Fibroblast of villous mesenchyme (primary cell): ENCODE measurements at places on chromosomes 7 and 10. TPM values are rescaled to one million over a fixed set of nuclear protein-coding genes. Genes with fewer than 3 reads are reported as not detected.

Gene SCART1
- total RNA-seq = 2.6 and 4.2 TPM in 2 replicates

Gene MMD2
- not detected in 2 replicates for total RNA-seq

Gene HYAL4
- under 0.01 and 0.64 TPM in 2 replicates for total RNA-seq

Gene CALHM3
- total RNA-seq = under 0.01 TPM in 2 replicates

Gene CNOT4
- total RNA-seq = 10.3 and 16.4 TPM in 2 replicates

Gene AKR1E2
- 7.7 and 9.1 TPM in 2 replicates for total RNA-seq

Gene HOXA9
- total RNA-seq = 17.1 and 20.3 TPM in 2 replicates

Gene ADCY1
- under 0.01 and 0.32 TPM in 2 replicates for total RNA-seq

Gene STARD3NL
- 58.6 and 99.3 TPM in 2 replicates for total RNA-seq

Gene OR2A1
- total RNA-seq = under 0.01 TPM in 2 replicates

Gene AGMO
- not detected in 2 replicates for total RNA-seq

Gene ZNF804B
- under 0.01 TPM in 1 of 2 replicates, not detected in the other for total RNA-seq

Gene RHOBTB1
- 26.8 and 42.2 TPM in 2 replicates for total RNA-seq

Gene ATP6V0A4
- under 0.01 TPM in 1 of 2 replicates, not detected in the other for total RNA-seq

Gene PRXL2A
- 79.0 and 80.5 TPM in 2 replicates for total RNA-seq

Gene MAP3K8
- 14.2 and 31.1 TPM in 2 replicates for total RNA-seq

Gene SPDYE6
- total RNA-seq = not detected in 2 replicates

Gene CPN1
- total RNA-seq = not detected in 2 replicates

Gene CALML5
- total RNA-seq = not detected in 2 replicates

Gene ZNF33B
- 6.1 and 7.8 TPM in 2 replicates for total RNA-seq

Gene HOXA3
- total RNA-seq = 9.3 and 11.7 TPM in 2 replicates

Gene PPP1R9A
- under 0.01 TPM in 2 replicates for total RNA-seq

Gene LRIT2
- total RNA-seq = not detected in 2 replicates

Gene CYP3A7
- not detected in 2 replicates for total RNA-seq

Gene SEMA3D
- total RNA-seq = 3.0 and 4.8 TPM in 2 replicates

Gene OPN1SW
- total RNA-seq = not detected in 2 replicates

Gene CCL24
- not detected in 2 replicates for total RNA-seq

Gene UBE3C
- total RNA-seq = 92.8 and 150 TPM in 2 replicates

Gene ADRB1
- total RNA-seq = not detected in 2 replicates

Gene CACNA2D1
- total RNA-seq = 63.5 and 63.8 TPM in 2 replicates

Gene TRIL
- under 0.01 and 1.9 TPM in 2 replicates for total RNA-seq

Gene CRYGN
- total RNA-seq = under 0.01 TPM in 1 of 2 replicates, not detected in the other

Gene SLC37A3
- 62.2 and 79.0 TPM in 2 replicates for total RNA-seq

Gene MSS51
- total RNA-seq = 1.3 TPM in 2 replicates

Gene ANXA8
- 3.9 and 7.4 TPM in 2 replicates for total RNA-seq

Gene MMP21
- not detected in 2 replicates for total RNA-seq

Gene MAT1A
- total RNA-seq = not detected in 2 replicates

Gene AHR
- 28.7 and 35.4 TPM in 2 replicates for total RNA-seq

Gene ZNF138
- 3.2 and 3.9 TPM in 2 replicates for total RNA-seq

Gene HPSE2
- total RNA-seq = 5.6 and 12.2 TPM in 2 replicates

Gene SPDYE2
- not detected in 2 replicates for total RNA-seq

Gene FAM221A
- 0.43 and 0.64 TPM in 2 replicates for total RNA-seq

Gene CTNNA3
- total RNA-seq = under 0.01 TPM in 1 of 2 replicates, not detected in the other

Gene RELN
- under 0.01 and 0.97 TPM in 2 replicates for total RNA-seq

Gene STOX1
- under 0.01 TPM in 2 replicates for total RNA-seq

Gene PLEKHS1
- total RNA-seq = under 0.01 TPM in 1 of 2 replicates, not detected in the other

Gene DYNC1I1
- total RNA-seq = 0.43 and 1.9 TPM in 2 replicates

Gene PCDH15
- total RNA-seq = not detected in 2 replicates

Gene GHRHR
- total RNA-seq = not detected in 2 replicates

Gene FEZF1
- total RNA-seq = not detected in 2 replicates

Gene ACTL6B
- not detected in 2 replicates for total RNA-seq

Gene CRHR2
- not detected in 2 replicates for total RNA-seq

Gene PDE6C
- not detected in 2 replicates for total RNA-seq

Gene MINDY3
- total RNA-seq = 29.6 and 39.7 TPM in 2 replicates

Gene LIPF
- total RNA-seq = not detected in 2 replicates

Gene TFPI2
- total RNA-seq = 140 and 218 TPM in 2 replicates

Gene GIMAP1
- total RNA-seq = not detected in 2 replicates
